ENCODE measurements at places on chromosomes 13 and 19.

DNA sequence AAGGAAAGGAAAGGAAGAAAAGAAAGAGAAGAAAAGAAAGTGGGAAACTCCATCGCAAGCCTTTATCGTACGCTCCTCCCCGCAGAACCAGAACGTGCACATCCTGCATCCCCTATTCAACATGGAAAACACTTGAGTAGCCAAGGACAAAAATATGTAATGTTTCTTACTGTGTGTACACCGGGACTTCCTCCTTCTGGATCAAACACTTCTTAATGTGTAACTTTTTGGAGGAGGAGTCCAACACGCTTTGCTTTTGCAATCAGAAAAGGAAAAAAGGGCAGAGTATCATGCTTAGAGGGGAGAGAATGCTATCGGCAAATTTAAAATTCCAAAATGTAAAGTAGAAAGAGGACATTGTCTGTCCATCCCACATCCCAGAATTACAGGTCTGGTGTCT, 7.8 kb upstream of the SHFL start:
- DNase-seq = no peak

DNA sequence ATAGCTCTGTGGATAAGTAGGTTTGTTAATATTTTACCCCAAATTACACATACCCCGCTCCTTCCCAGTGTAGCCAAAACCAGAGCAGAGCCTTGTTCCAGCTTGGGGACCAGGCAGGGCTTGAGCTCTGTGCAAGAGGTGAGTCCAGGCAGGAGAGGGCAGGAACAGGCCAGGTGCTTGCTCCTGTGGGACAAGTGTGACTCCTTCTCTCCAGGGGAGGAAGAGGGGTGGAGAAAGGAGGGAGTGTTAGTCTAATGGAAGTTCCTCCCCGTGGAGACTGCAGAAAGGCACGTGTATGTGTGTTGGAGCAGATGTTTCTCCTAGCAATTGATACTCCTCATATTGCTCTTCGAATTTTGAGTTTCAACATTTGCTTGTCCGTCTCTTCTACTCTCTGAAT, 201.0 kb downstream of the FGF9 start:
- DNase-seq = no peak

DNA sequence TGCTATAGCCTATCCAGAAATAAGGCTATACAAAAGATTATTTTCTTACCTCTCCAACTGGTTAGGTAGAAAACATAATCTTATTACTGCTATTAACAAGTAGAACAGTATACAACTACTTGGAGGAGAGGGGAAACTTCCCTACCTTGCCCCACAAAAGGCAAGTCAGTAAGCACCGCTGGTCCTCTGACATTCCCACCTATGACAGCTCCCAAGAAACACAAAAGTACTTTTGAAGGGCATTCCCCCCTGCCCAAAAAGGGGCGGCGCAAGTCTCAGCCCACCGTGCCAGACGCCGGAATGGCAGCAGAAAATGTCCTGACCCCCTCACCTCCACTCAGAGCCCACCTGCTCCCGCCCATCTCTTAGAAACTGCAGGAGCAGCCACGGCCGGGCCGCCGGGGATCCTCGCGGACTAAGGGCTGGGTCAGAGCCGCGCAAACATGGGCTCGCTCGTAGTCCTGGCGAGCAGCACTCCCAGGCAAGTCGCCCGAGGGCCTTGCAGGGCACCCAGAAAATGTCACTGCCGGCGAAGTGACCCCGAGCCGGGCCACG, 437 bp downstream of the SUCLA2 start:
- DNase-seq = peak; percentile 37

GRCh38 chr19:4536798-4537197, 1.8 kb upstream of the PLIN5 start:
- no peak for DNase-seq

GRCh38 chr13:25946321-25946720, 105.5 kb downstream of the SHISA2 start:
- no peak for DNase-seq

DNA sequence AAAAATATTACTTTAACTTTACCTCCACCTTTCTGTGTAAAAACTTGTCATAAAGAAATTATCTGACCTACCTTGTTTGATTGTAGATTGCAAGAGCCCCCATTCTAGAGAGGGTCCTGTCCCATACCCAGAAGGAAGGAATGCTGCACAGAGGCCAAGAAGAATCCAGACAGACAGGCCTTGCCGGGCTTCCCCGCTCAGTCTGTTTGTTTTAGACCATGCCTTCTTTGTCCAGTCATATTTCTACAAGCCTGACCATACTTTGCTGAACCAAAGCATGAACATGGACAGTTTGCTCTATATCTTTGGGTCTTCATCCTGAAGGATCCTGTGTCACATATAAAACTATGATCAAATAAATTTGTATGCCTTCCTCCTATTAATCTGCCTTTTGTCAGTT, 95.8 kb upstream of the MYCBP2 start:
- DNase-seq = no peak

DNA sequence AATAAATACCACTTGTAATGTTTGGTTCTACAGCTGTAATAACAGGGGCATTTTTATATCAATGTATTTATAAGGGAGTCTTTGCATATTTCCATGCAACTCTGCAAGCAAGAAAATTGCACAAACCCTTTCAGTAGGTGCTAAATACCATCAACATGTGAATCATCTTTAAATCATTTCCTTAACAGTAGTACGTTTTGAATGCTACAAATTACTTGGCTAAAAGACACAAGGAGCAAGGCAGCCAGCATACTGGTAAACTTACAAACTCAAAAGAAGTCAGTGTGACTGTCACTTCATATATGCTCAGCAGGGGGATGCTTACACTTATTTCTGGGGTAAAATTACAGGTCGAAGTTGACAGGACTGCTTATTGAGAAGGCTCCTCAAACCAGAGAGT, 402.4 kb downstream of the EFNB2 start:
- DNase-seq = no peak

DNA sequence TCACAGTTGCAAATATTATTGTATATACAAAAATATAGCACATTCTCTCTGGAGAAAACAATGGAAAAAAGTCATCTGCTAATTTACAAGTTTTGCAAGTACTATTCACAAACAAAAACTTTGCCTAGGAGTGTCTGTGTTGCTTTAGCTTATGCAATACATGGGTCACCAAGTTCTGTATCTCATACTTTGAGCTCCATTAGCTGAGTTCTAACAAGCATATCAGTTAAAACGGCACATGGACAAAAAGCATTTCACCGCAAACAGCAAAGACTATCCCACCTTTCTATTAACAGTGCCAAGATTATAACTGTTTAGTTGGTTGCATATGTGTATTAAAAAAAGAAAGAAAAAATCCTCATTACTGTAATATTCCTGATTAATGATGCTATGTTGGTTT, 4.6 kb downstream of the SPRY2 start:
- DNase-seq = peak; percentile 54

DNA sequence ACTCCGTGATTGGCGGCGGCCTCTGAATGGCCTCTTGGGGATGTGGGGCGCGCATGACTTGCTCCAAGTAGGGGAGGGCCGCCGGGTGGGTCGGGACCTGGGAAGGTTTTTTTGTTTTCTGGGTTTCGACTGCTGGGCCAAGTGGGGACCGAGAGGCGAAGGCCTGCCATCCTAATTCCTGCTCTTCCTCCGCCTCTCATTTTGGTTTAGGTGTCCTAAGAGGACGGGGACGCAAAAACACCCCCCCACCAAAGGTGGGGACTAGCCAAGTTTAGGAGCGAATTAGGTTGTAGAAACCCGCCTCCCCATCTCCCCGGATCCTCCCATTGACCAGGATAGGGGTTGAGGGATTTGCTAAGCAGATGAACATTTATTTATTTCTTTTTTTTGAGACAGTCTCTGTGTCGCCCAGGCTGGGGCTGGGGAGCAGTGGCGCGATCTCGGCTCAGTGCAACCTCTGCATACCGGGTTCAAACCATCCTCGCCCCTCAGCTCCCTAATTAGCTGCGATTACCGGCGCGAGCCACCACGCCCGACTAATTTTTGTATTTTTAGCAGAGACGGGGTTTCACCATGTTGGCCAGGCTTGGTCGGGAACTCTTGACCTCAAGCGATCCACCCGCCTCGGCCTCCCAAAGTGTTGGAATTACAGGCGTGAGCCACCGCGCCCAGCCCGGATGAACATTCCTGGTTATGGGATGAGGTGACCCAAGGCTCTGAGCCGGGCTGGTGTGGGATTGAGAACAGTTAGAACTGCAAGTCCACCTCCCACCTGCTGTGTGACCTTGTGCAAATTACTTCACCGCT, 838 bp downstream of the PPP2R1A start:
- DNase-seq = peak; percentile 55

DNA sequence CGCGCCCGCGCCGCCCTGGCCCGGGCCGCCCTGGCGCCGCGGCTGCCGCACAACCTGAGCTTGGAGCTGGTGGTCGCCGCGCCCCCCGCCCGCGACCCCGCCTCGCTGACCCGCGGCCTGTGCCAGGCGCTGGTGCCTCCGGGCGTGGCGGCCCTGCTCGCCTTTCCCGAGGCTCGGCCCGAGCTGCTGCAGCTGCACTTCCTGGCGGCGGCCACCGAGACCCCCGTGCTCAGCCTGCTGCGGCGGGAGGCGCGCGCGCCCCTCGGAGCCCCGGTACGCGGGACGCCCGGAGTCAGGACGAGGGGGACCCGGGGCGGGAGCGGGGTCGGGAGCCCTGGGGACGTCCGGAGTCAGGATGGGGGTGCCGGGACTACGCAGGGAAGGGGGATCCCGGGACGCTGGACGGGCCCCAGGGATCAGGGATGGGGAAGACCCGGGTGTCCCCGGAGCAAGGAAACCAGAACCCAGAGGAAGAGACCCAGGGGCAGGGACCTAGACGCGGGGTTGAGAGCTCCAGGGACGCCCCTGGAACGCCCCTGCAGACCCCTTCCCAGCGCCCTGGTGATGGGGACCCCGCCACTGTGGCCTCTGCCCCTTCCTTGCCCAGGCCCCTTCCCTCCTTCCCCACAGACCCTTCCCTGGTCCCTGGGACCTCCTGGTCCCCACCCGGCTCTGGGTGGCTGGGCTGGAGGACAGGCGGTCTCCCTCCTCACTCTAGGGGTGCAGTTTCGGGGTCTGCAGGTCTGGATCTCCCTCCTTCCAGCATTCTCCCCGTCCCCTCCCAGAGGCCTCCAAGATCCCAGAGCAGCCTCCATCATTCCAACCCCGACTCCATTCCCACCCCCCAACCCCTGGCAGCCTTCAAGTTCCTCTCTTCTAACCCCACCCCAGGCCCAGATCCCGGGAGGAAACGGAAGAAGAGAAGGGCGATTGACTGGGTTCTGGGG, 645 bp downstream of the GRIN3B start:
- DNase-seq = no peak

DNA sequence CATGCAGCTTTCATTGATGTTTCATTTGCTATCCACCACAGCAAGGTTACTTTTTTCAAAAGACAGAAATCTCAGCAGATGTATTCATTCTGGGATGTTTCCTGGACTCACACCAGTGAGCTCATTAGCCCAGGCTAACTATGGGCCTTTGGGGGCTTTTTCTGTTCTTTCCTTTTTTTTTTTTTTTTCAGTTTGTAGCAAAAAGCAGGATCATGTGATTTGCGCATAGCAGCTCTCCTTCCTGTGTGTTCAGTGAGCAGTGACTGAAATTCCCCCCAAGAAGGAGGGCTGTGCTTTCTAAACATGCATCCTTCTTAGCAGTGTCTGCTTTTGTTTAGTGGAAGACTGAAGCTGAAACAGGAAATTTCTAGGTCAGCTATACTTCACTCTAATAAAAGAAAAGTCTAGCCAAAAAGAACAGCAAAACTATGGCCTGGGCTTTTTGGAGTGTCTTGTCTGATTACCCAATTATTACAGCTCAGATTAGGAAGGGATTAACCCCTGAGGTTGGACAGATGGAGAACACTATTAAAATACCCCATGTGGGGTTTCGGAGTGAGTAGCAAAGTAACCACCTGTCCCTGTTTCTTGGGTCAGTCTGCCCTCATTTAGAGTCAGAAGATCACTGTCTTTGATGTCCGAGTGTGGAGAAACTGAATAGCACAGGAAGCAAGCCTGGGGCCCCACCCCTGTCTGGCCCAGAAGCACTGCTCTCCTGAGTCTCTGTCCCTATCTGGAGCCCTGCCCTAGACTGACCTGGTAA, 8.9 kb upstream of the AMER2 start:
- no peak for DNase-seq

DNA sequence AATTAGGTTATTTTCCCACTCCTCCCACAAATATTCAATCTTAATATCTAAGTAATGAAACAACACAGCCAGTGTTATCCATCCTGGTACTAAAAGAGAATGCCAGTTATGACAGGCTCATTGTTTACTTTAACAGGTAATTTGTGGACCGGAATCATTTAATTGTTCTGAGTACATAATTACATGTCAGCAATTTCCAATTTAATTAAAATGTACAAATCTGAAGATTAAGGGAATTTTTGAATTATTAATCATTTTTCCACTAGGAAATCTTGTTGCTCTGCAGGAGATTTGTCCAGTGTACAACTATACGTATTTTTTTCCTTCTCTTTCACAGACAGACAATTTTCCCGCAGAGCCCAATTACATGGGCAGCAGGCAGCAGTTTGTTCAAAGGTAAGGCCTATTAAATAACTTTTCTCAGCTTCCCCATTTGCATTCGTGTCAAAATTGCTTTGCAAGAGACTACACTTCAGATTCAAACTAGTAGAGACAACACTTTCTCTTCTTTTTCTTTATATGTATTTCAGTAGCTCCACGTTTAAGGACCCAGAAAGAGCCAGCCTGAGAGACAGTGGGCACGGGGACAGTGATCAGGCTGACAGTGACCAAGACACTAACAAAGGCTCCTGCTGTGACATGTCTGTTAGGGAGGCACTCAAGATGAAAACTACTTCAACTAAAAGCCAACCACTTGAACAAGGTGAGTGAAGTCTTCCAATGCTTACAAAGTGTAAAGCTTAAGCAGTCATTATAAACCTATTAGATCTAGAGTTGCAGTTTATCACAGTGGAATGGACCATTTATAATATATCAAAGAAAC, 34.8 kb downstream of the PCDH17 start:
- no peak for DNase-seq

DNA sequence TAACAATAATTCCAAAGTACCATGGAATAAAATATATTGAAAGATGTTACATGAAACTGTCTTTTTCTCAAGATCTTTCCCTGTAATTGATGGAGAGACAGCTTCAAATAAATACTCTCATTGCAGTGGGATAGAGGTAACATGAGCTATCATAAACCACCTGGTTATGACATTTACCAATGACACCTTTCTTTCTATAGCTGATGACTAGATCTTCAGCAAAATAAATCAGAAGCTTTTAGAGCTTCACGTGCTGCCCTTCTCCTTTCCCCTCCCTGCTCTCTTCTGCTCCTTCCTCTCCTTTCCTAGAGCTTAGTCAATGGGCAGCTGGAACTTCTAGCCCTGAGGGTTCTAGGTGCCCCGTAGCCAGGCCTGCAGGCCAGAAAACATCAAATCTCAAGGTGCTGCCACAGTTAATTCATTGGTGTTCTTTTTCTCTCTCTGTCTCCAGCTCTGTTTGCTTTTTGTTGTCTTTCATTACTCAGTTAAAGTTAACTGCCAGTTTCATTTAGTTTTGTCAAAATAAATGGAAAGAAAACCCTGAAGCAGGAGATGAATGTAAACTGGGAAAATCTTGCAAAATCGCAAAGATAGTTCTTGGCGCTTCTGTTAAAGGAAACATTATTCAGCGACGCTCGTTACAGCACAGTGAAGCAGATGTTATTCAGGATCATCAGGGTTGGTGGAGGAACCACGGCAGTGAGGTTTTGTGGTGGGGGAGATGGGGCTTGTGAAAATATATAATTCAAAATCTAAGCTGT, 8.3 kb upstream of the METTL21C start:
- DNase-seq = no peak

- DNase-seq = no peak
Observed at GRCh38 chr13:44302940-44303575, 70.6 kb upstream of the SERP2 start.

- peak; percentile 72 for DNase-seq
Observed at GRCh38 chr19:45045671-45046353, 7.0 kb downstream of the CLASRP start.

Measured in small intestine (tissue), 16 donors.